ENCODE measurements at places on chromosomes 1 and 21.

DNA sequence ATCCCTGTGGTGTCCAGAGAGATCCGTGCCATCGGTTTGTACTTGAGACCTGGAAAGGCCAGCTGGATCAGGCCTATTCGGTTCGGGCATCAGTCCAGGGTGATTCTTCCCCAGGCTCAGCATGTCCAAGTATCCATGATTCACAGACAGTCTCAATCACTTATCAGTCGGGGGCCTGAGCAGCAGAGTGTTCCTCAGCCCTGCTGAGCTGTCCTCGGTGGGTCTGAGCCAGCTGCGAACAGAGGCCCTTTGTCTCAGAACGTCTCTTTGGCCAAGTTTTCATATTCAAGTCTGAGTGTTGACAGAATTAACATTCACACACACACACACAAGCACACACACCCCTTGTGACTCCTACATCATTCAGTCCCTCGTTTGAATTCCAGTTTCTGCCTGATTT is 33.4 kb upstream of the OSBPL9 start:
- peak; percentile 52 for DNase-seq

DNA sequence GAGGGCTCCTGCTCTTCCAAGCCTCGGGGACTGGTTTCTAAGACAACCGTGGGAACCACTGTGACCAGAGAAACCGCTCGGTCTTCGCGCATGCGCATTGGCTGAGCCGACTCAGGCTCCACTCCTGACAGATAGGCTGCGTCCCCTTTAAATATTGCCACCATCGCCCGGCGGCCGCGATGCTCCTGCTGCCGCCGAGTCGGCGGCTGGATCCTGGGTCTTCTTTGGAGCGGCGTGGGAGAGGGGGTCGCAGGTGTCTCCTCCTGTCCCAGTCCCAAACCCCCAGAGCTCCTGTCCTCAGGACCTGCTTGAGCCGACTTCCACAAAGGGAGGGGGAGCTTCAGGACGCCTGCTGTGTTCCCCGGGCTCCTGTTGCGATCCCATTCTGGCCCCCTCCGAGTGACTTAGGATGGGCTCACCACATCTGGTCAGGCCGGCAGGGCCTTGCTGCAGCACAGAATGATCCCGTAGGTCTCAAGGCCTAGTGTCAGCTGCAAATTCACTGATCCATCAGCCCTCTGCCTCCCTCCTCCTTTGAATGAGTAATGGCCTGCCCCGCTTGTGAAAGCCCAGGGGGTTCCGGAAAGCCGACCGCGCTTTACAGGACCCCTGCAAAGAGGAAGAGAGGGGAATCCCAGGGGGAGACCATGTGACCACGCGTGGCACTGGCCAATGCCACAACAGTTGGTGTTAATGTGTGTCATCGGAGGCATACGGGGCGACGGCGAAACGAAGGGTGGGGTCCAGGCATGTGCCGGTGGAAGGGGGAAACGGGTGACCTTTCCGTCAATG is 683.2 kb upstream of the TPTE start:
- DNase-seq = no peak

GRCh38 chr1:168907053-168907452 is 178.0 kb upstream of the DPT start:
- no peak for DNase-seq

DNA sequence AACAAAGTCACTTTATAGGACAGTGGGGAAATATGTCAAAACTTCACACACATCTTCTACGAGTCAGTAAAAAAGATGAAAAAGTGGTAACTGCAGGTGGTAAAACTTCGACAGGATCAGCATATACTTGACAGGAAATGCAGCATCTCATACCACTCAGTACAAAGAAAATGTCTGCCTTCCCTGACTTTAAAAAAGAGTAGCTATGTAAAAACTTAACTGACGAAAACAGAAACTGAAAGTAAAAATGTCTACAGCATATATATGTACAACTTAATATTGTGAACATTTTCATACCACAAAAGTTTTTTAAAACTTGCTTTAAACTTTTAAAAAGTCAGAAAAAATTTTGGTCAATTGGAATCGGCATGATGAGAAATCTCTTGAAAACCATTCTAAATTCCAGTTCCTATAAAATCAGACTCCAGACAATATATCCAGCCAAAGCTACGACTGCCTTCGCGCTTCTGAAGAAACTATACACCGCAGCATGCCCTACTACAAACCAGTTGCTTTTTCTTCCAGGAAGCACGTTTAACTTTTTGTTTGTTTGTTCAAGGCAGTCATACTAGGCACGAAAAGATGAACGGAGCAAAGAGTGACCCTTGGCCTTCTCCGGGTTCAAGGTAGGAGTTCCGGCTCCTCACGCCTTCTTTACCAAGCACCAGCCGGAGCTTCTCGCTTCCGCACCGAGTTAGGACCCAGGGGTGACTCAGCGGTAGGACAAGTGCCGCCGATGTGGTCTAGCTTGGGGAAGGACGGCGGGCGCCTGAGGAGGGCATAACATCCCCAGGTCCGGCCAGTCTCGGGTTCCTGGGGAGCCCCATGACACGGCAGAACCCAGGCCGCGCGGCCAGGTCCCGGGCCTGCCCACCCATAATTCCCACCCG is 612 bp downstream of the PSMA5 start:
- peak; percentile 41 for DNase-seq

DNA sequence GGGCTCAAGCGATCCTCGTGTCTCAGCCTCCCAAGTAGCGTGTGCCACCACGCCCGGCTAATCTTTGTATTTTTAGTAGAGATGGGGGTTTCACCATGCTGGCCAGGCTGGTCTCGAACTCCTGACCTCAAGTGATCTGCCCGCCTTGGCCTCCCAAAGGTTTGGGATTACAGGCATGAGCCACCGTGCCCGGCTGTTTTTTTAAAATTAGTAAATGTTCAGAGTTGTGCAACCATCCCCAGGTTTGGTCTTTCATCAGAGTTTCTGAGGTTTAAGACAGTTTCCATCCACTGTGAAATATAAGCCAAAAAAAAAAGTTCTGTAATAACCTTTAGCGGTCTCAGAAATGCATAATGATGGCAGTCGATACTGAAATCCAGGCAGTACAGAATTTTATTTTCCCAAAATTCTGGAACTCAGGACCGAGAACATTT is 550 bp upstream of the SYT11 start:
- DNase-seq = peak; percentile 8

- DNase-seq = no peak
These were observed 85.3 kb downstream of the PSMG1 start for GRCh38 chr21:39097981-39098380.

- DNase-seq = no peak
These were observed 760 bp downstream of the PEX14 start for GRCh38 chr1:10475510-10475909.

GRCh38 chr1:16474166-16474800 is 33.8 kb downstream of the NECAP2 start:
- DNase-seq = no peak
